ENCODE measurements at places on chromosomes 16 and 17.

GRCh38 chr17:33639103-33639880 is 346.2 kb upstream of the ASIC2 start:
- DNase-seq, result no peak

DNA sequence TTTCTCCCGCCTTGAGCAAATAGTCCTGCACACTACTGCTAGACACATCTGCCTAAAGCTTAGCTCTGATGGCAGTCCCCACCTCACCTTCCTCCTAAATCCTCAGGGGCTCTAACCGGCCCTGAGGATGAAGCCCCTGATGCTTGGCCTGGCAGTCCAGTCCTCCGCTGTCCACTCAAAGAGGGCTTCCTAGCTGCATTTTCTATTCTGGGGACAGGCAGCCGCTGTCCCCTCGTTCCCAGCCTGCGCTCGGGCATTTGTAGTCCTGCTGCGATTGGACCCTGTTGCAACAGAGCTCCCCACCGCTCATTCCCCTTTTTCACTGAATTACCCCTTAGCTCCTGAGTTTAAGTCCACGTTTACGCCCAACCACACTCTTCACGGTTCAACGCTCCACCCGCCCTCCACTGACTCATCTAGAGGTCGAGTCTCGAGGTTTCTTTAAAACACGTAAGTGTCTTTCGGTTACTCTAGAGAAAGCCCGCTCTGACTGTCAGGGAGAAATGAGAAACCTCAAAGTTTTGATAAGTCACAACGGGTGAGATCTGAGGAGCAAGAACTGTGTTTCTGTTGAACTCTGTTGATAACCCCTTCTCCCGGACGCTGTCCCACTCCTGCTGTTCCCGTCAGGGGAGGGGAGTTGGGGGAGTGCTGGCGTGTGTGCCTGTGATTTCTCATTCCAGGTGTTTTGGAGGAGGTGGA is 4.5 kb downstream of the CCR7 start:
- peak; percentile 49 for DNase-seq

- no peak for DNase-seq
These were observed 266.5 kb upstream of the PSMD7 start for GRCh38 chr16:74030000-74030706.

DNA sequence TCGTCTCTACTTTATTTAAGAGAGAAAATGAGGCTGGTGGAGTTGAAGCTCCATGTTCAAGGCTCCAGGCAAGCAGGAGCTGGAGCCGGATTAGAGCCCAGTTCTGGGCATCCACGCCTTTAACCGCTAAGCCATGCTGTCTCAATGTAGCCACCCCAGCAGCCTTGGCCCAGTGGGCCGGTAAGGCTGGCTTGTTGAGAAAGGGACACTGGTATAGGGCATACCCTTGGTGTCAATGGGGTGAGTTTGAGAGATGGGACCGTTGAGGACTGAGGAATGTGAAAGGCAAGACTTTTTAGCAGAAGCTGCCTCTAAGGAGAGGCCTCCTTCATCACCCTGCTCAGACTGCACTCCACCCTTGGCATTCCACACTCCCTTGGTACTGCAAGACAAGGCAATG is 147.4 kb downstream of the CYLD start:
- no peak for DNase-seq

GRCh38 chr17:10268005-10268404 is 69.6 kb upstream of the GAS7 start:
- no peak for DNase-seq

- no peak for DNase-seq
These were observed 253.4 kb downstream of the SNX29 start for GRCh38 chr16:12229759-12230594.

GRCh38 chr16:69373019-69373418 is 12.8 kb downstream of the TERF2 start:
- no peak for DNase-seq

DNA sequence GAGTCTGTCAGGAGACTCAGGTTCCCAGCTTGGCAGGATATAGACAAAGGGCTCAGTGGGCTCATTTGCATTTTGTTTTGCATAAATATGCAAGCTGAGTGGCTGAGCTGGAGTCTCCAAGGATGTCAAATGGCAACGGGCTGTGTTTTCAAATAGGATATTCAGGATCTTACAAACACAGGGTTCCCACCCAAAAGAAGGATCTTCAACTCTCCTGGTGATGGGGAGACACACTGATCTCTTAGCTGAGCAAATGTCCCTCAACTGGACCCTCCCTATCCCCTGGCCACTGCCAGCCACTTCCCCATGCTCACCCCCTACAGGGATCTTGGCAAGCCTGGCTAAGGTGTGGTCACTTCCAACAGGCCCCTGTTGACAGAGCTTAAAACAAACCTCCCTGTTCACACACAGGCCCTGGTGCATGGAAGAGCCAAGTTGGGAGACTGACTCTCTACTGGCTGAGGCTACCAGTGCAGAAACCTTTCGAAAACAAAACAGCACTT is 61.6 kb downstream of the SOX9 start:
- no peak for DNase-seq

DNA sequence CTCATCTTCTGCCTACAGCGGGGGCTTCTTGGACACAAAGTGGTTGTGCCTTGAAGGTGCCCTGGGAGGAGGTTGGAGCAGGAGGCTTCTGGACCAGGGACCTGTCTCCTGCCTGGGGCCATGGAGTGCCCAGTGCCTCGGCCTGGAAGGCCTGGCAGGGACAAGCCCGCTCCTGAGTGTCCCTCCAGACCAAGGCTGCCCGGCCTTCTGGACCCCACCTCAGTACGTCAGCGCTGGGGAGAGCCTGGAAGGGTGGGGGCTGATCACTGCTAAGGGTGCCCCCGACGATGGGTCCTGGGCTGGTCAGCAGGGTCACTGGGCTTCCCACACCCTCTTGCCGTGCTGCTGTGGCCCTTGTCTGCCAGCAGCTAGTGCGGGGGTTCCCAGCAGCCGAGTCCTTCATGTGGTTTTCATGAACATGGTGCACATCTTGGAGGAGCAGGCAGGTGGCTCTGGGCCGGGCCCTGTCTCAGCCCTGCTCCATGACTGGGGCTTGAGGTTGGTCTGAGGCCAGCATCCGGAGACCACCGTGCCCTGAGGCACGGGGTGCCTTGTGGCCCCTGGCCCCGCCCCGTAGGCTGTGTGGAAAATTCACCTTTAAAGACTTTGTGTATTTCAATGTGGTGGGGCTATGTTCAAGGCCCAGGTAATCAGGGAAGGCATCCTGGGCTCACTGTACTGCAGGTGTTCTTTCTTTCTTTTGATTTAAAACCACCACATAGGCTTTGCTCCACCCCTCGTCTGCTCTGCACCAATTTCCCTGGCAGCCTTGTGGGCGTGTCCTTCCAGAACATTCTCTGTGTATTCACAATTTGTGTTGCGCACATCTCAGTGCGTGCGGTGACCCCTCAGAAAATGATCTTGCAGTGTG is 22.4 kb downstream of the MGRN1 start:
- DNase-seq, result no peak

- no peak for DNase-seq
These were observed 14.7 kb upstream of the TMEM220 start for GRCh38 chr17:10744501-10745000.

DNA sequence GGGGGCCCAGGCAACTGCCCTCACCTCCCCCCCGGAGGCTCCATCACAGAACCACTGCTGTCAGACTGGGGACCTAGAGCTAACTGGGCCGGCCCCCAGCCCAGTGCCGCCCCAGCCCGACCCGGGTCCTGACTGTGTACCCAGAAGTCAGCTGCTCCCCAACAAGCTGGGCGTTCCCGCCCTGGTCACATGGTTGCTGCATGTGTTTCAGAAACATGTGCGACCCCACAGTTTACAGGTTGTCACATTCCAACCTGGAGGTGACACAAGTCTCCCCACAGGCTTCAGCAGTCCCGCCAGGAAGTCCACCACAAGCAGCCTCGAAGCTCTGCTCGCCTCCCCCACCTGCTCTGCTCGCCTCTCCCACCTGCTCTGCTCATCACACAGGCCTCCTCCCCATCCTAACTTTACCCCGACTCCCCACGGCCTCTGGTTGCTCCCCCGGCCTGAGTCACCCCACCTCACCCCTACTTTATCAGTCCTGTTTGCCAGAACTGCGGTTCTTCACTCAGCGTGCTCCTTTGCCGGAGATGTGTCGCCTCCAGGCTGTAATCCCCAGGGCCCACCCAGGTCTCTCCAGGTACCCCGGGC is 968 bp downstream of the MRPL28 start:
- DNase-seq, result no peak

GRCh38 chr16:56191156-56191815 is at the start of gene GNAO1:
GNAO1 (plus strand) TSS chr16:56191489; CDS start chr16:56192236, 747 bp downstream.
- DNase-seq, result no peak

DNA sequence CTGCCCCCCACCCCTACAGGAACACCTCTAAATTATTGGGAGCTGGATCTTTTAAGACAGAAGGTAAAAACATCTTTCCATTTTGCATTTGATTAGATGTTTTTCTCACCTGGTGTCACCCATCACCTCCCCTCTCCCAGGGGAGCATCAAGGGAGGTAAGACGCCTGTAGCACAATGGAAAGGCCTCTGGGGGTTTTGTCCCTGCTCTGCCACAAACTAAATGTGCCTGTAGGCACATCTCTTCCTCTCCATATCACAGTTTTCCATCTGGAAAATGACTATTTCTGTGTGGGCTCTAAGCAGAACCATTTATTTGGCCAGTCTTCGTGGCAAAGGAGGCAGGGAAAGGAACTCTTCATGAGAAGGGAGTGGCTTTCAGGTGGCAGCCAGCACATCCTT is 76.6 kb downstream of the GNAO1 start:
- DNase-seq, result no peak

GRCh38 chr16:1724491-1724890 is 18.5 kb downstream of the MAPK8IP3 start:
- DNase-seq, result no peak

Data from activated CD4-positive, alpha-beta T cell treated with anti-CD3 and anti-CD28 coated beads, Interleukin-2, amount 50 U/mL, for 24 hours (primary cell).